ENCODE measurements at places on chromosomes 5 and 9. TPM values are rescaled to one million over a fixed set of nuclear protein-coding genes. Genes with fewer than 3 reads are reported as not detected.

DNA sequence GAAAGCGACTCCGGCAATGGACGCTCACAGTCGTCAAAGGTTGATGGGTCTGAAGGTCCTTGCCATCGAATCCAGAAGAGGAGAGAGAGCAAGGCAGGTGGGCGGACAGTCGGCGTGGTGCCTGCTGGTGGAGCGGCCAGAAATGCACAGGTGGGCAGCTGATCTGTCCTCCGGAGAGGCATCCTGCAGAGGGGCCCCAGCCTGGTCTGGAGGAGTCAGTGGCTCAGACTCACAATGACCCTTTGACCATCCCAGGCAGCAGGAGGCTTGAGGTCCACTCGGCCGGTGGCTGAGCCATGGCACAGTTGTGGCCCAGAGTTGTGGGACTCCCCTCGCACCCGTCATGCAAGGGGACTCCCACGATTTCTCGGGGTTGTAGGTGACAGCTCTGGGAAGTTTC lies 34.4 kb upstream of the FCN2 start:
- peaks cover 24% of the 10 kb centered on the region for H3K36me3 ChIP-seq
- H3K27ac ChIP-seq: no peak overlapping the region
- H3K27me3 ChIP-seq: no peaks in the 10 kb centered on the region
- peaks cover 11% of the 10 kb centered on the region for H3K4me1 ChIP-seq
- DNase-seq: no peak
- H3K4me3 ChIP-seq: no peak overlapping the region

GRCh38 chr9:99375481-99375880 lies 153.4 kb downstream of the SEC61B start:
- no peak for DNase-seq
- no peaks in the 10 kb centered on the region for H3K36me3 ChIP-seq
- peaks cover 4% of the 10 kb centered on the region for H3K27me3 ChIP-seq
- H3K4me3 ChIP-seq: no peak overlapping the region
- H3K4me1 ChIP-seq: peaks cover 14% of the 10 kb centered on the region

Gene PCDHA9
- total RNA-seq: 2.0 TPM

Gene SOX30
- total RNA-seq: not detected

Gene IL9
- not detected for total RNA-seq

Gene FXN
- 9.9 TPM for total RNA-seq

DNA sequence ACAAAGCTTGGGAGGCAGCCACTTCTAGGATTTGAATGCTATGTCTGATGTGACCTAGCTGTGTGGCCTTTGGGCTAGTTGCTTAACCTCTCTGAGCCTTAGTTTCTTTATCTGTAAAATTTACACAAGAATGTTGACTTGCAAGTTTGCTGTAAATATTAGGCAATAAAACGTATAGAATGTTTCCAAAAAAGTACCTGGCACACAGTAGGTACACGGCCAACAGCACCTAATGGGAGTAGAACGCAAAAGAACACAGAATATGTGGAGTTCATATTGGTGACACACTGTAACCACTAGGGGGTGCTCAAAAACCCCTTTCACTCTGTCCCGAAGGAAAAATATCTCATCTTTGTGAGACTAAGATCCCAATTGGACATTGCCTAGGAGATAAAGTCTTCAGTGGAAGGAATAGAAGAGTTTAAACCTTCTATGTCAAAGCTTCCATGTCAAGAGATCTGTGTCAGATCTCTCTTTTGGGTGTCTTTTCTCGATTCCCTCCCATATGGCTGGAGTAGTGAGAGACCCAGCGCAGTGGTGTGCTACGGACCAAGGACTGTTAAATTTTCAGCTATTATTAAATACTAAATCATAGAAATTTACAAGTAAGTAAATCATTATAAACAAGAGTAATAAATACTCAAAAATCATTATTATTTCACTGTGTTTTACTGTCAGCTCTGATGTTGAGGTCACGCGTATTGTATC lies 145.4 kb upstream of the RAD23B start:
- peaks cover 3% of the 10 kb centered on the region for H3K27me3 ChIP-seq
- no peak overlapping the region for H3K27ac ChIP-seq
- no peak overlapping the region for H3K4me3 ChIP-seq
- H3K4me1 ChIP-seq: peaks cover 7% of the 10 kb centered on the region
- no peaks in the 10 kb centered on the region for H3K36me3 ChIP-seq

GRCh38 chr5:173341961-173342430 lies 13.8 kb upstream of the STC2 start:
- H3K4me1 ChIP-seq: peaks cover 15% of the 10 kb centered on the region
- H3K4me3 ChIP-seq: no peak overlapping the region
- DNase-seq: no peak
- peak overlapping the region; percentile 45 for H3K27ac ChIP-seq
- H3K36me3 ChIP-seq: no peaks in the 10 kb centered on the region
